SK-MEL-5 (cell line): ENCODE measurements at places on chromosomes 11 and 22. TPM values are rescaled to one million over a fixed set of nuclear protein-coding genes. Genes with fewer than 3 reads are reported as not detected.

GRCh38 chr11:57873196-57873911, 111.8 kb downstream of the CTNND1 start:
- DNase-seq: no peak

- no peak for DNase-seq
These were observed 289.6 kb upstream of the B3GAT1 start for GRCh38 chr11:134701564-134702165.

DNA sequence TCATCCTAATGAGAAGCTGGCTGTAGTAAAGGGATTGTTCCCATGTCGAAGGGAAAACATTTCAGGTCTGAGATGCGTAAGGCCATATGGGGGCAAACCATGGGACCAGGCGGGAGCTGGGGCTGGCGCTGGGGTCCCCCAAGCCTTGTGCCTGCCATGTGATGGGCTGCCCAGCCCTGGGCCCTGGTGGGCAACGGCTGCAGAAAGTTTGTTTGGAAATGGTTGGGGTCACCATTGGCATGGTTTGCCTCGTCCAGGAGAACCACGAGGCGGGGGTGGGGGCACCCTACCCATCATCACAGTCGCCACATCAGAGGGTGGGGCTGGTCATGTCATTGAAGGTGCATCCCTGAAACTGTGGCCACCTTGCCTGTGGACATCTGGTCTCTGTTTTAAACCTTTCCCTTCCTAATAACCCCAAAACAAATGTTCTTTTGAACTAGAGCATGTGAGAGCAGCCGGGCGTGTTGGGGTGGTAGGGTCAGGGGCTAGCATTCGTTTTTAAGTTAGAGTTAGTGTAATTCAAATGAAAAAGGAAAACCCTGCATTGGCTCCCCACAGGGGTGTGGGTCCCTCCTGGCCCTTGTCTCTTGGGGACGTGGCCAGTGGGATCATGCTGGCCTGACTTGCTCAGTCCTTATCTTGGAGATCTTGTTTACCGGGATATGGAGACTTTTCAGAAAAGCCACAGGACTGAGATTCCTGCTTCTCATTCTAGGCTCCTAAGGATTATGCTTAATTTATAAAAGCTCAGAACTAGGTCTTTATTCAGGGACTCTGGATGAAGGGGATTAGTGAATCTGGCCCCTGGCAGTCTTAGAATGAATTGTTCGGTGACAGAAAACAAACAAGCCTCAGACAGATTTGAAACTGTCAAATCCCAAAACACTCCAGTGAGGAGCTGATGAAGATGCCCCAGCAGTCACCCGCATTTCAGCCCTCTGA, 98.5 kb downstream of the CTTN start:
- no peak for DNase-seq

DNA sequence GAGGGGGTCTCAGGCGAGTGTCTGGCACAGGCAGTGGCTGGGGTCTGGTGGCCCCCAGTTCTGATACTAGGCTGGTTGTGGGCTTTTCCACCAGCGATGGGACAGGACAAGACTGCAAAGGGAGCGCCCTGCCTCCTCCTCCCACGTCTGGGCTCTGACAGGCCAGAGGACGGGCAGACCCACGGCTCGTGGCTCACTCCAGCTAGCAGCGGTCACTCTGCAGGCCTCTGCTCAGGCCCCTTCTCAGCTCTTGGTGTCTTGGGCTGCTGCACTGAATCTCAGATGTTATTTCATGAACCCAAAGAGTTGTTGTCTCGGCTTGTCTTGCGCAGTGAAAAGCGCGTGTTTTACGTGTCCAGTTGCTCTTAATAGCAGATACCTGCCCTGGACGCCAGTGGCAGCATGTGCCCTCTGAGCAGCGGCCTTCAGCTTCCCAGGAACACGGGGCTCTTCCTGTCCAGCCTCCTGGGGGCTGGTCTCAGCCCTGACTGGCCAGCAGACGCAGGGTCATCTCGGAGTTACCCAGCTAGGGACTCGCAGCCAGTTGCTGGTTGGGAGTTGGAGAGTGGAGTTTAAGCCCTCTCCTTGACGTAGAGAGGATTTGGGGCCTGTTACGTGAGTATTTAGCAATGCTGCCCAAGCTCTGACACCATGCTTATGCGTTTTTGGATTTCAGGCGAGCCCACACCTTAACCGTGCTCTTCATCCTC, 9.6 kb downstream of the PTDSS2 start:
- DNase-seq: no peak

TTC28 gene
- total RNA-seq: 5.8 and 7.8 TPM in 2 replicates

ELFN2 gene
- total RNA-seq: 0.34 and 0.40 TPM in 2 replicates
